Liver (tissue), 10 donors: ENCODE measurements at places on chromosomes 2 and 18. TPM values are rescaled to one million over a fixed set of nuclear protein-coding genes. Genes with fewer than 3 reads are reported as not detected.

DNA sequence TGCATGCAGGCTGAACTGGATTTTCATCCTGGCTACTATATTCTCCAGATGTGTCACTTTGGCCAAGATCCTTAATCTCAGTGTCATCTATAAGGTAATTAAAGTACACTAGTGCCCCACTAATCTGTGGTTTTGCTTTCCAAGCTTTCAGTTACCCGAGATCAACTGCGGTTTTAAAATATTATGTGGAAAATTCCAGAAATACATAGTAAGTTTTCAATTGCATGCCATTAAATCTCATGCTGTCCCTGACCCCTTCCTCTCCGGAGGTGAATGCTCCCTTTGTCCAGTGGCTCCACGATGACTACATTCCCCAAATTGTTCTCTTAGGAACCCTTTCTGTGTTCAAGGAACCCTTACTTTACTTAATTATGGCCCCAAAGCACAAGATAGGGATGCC is 5.3 kb upstream of the TYMS start:
- DNase-seq = no peak
- no peaks in the 10 kb centered on the region for H3K27me3 ChIP-seq
- H3K27ac ChIP-seq = no peak overlapping the region
- no peak overlapping the region for H3K4me3 ChIP-seq
- H3K4me1 ChIP-seq = peaks cover 1% of the 10 kb centered on the region
- H3K36me3 ChIP-seq = no peaks in the 10 kb centered on the region

DNA sequence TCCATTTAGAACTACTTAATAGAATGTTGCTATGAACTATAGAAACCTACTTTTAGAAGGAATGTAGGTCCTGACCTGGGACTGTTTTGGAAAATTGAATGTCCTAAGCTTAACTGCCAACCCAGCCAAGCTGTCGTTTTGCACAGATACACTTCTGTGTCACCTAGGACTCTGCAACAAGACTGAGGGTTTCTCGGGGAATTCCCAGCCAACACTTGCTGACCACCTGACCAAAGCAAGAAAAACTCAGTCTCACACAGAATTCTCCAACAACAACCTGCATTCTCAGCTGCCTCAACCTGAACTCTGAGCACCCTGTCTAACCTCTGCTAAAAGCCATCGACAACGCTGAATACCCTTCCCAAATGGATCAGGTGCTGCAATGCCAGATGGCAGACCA is 128.2 kb downstream of the SS18 start:
- H3K36me3 ChIP-seq = no peaks in the 10 kb centered on the region
- DNase-seq = no peak
- H3K4me3 ChIP-seq = no peak overlapping the region
- H3K4me1 ChIP-seq = no peaks in the 10 kb centered on the region
- no peaks in the 10 kb centered on the region for H3K27me3 ChIP-seq

GRCh38 chr2:74009577-74009976 is 24.9 kb downstream of the TET3 start:
- no peak overlapping the region for H3K4me3 ChIP-seq
- no peak overlapping the region for H3K27ac ChIP-seq
- peaks cover 20% of the 10 kb centered on the region for H3K4me1 ChIP-seq
- no peaks in the 10 kb centered on the region for H3K36me3 ChIP-seq

GRCh38 chr2:68556381-68556780 is 87.0 kb upstream of the PROKR1 start:
- H3K36me3 ChIP-seq = no peaks in the 10 kb centered on the region
- DNase-seq = no peak
- H3K27me3 ChIP-seq = no peaks in the 10 kb centered on the region

DNA sequence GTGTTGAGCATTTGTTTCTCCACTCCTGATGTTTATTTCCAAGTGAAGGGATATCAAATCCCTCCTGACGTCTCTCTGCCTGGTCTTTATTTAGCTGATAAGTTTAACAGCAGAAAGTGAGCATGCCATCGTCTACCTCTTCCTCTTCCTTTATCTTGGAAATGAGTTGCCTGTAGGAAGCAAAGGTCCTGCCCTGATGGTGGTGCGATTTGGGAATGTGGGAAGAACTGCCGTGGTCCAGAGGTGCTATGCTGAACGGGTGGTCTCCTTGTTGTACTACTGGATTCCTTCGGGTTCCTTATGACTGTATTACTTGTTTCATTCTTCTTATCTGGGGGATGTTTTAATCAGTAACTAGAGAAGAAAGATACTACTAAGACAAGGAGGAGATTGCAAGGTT is 217.5 kb downstream of the PMAIP1 start:
- H3K36me3 ChIP-seq = no peaks in the 10 kb centered on the region
- DNase-seq = no peak
- H3K4me3 ChIP-seq = no peak overlapping the region
- no peaks in the 10 kb centered on the region for H3K4me1 ChIP-seq

GRCh38 chr18:75133721-75134610 is 75.0 kb downstream of the PTGR3 start:
- DNase-seq = peak; percentile 26
- H3K4me3 ChIP-seq = no peak overlapping the region
- H3K27me3 ChIP-seq = no peaks in the 10 kb centered on the region
- no peak overlapping the region for H3K27ac ChIP-seq
- H3K4me1 ChIP-seq = no peaks in the 10 kb centered on the region

- H3K27me3 ChIP-seq = no peaks in the 10 kb centered on the region
- H3K4me3 ChIP-seq = no peak overlapping the region
- DNase-seq = no peak
Observed at GRCh38 chr2:50602636-50603327, 429.1 kb downstream of the NRXN1 start.

GRCh38 chr18:44799382-44799906 is 118.8 kb downstream of the SETBP1 start:
- no peaks in the 10 kb centered on the region for H3K36me3 ChIP-seq

DNA sequence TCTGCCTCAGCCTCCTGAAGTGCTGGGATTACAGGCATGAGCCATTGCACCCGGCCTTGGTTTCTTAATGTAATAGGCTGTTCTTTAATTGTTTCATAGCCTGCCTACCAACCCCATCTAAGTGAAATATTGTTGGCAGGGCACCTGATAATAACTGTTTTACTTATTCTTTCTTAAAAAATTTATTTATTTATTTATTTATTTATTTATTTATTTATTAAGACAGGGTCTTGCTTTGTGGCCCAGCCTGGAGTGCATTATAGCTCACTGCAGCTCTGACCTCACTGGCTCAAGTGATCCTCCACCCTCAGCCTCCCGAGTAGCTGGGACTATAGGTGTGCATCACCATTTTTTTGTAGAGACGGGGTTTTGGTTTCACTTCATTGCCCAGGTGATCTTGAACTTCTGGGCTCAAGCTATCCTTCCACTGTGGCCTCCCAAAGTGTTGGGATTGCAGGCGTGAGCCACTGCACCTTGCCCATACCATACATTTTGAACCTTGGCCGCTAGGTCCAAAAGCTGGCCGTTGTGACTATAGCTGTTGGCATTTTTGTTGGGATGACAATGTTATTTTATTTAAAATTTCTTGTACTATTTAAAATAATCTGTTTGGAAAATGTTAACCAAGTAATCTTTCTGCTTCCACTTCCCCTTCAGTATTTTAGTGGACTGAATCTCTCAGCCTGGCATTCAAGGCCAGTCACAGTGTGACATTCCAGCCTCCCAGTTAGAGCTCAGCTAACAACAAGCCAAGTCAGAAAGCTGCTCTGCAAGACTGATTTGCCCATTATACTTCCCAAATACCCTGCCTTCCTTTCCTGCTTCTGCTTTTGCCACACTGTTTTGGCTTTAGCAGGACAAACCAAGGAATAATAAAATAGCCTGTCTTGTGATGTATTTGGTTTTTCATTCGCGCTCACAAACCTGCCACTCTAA is 52.4 kb downstream of the BABAM2 start:
- H3K4me1 ChIP-seq = peaks cover 3% of the 10 kb centered on the region
- no peak overlapping the region for H3K4me3 ChIP-seq
- H3K27ac ChIP-seq = no peak overlapping the region
- H3K27me3 ChIP-seq = no peaks in the 10 kb centered on the region
- H3K36me3 ChIP-seq = no peaks in the 10 kb centered on the region

DNA sequence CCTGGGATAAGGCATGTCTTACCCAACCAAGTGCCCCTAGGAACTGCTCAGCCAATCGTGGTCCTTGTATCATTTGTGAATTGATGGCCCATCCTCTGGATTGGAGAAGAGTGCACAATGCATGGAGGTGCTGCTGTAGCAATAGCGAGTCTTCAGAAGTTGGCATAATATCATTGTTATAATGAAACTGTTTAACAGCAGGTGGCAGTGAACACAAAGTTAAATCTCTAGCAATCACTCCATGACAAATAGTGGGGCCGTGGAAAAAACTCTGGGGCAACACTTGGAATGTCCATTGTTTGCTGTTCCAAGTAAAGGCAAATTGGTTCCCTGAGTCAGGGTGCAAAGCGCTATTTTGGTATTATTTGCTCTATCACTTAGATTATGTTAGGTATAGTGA is 11.4 kb downstream of the REG1A start:
- no peaks in the 10 kb centered on the region for H3K36me3 ChIP-seq
- no peak overlapping the region for H3K4me3 ChIP-seq
- no peaks in the 10 kb centered on the region for H3K27me3 ChIP-seq
- no peak for DNase-seq

DNA sequence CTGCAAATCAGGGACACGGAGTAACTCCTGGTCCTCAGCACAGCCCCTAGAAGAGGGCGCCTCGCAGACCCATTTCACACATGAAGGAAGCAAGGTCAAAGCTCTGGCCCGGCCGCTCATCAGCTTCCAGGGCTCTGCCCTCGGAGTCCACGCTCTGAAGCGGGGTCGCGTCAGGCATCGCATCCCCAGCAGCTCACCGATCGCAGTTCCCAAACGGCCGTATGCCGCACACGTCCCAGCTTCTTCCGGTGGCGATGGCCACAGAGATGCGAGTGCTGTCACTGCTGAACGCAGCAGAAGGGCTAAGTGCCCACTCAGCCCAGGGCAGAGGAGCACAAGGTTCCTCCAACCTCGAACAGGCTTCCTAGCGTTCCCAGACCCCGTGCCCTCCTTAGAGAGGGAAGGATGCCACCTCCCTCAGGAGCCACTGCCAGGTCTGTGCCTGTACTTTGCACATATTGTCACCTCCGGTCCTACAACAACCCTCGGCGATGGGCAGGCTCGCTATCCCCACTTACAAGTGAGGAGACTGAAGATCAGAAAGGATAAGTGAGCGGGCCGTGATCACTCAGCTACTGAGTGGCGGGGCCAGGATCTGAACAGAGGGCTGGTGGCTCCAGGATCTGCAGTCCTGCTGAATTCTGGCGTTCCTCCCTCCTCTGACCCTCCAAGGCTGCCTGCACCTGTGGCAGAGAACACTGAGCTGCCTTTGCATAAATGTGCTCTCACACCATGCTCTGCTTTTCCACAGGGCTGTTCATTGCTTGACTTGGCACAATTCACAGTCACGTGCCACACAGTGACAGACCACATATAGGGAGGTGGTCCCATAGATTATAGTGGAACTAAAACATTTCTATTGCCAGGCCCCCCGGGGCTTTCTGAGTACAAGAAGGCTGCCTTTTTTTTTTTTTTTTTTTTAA is 71.4 kb downstream of the COPS8 start:
- H3K36me3 ChIP-seq = no peaks in the 10 kb centered on the region
- no peak overlapping the region for H3K4me3 ChIP-seq
- H3K4me1 ChIP-seq = no peaks in the 10 kb centered on the region
- H3K27ac ChIP-seq = no peak overlapping the region

DNA sequence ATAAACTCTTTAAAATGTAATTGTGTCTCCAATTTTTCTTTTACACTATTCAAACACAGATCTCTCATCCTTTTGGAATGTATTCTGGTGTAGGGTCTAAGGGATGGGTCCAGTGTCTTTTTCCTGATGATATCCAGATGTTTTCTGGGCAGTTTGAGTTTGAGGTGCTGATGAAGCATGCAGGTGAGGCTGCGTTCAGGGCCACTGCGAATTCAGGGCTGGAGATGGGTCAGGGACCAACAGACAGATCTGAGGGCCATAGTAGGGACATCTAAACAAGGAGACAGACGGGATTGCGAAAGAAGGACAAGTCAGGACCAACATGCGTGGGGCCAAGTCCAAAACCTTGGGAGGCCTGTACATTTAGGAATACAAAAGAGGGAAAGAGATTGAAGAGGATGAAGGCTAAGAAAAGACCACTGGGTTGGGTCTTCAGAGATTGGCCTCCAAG is 70.2 kb downstream of the ACAA2 start:
- no peak overlapping the region for H3K27ac ChIP-seq
- no peak for DNase-seq
- H3K4me3 ChIP-seq = no peak overlapping the region
- H3K4me1 ChIP-seq = no peaks in the 10 kb centered on the region
- H3K27me3 ChIP-seq = no peaks in the 10 kb centered on the region
- H3K36me3 ChIP-seq = no peaks in the 10 kb centered on the region

DNA sequence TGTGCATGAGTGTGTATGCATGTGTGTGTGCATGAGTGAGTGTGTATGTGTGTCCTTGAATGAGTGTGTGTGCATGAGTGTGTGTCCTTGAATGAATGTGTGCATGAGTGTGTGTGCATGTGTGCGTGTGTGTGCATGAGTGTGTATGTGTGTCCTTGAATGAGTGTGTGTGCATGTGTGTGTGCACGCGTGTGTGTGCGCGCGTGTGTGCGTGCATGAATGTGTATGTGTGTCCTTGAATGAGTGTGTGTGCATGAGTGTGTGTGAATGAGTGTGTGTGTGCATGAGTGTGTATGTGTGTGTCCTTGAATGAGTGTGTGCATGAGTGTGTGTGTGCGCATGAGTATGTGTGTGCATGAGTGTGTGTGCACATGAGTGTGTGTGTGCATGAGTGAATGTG is 271.9 kb downstream of the RNF144A start:
- no peak for DNase-seq
- H3K27me3 ChIP-seq = no peaks in the 10 kb centered on the region
- H3K27ac ChIP-seq = no peak overlapping the region
- H3K4me3 ChIP-seq = no peak overlapping the region
- H3K36me3 ChIP-seq = no peaks in the 10 kb centered on the region
- H3K4me1 ChIP-seq = no peaks in the 10 kb centered on the region

DNA sequence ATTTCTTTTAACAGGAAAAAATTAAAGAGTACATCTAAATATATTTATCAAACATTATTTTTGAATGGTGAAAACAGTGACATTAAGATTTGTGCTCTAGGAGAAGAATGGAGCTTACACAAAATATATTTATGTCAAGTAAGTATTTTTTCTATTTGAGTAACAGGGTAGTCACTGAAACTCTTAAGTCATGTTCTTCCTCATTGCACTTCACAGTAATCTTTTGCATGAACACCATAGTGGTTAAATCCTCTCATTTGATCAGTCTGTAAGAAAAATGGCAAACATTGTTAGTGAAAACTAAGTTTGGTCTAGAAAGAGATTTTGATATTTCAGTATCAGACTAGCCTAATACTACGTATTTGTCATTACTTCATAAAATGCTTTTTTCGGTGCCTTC is 8.1 kb downstream of the GMCL1 start:
- no peaks in the 10 kb centered on the region for H3K4me1 ChIP-seq
- no peaks in the 10 kb centered on the region for H3K36me3 ChIP-seq
- H3K27me3 ChIP-seq = no peaks in the 10 kb centered on the region
- H3K27ac ChIP-seq = no peak overlapping the region

Gene CDH7
- under 0.01 TPM for total RNA-seq

Gene NAT8
- 27.6 TPM for total RNA-seq

Gene COL4A3
- 0.05 TPM for total RNA-seq

Gene IMPA2
- 55.8 TPM for total RNA-seq

Gene HOXD12
- not detected for total RNA-seq

Gene LBX2
- 2.7 TPM for total RNA-seq

Gene CSRNP3
- total RNA-seq = 2.2 TPM

Gene MPHOSPH10
- total RNA-seq = 8.7 TPM

Gene SLC9A4
- total RNA-seq = not detected

Gene DNAH6
- total RNA-seq = 0.47 TPM
